ENCODE measurements at places on chromosomes 5 and 9.

- no peak for DNase-seq
Measured at GRCh38 chr9:124228516-124228915, 29.2 kb upstream of the NEK6 start.

DNA sequence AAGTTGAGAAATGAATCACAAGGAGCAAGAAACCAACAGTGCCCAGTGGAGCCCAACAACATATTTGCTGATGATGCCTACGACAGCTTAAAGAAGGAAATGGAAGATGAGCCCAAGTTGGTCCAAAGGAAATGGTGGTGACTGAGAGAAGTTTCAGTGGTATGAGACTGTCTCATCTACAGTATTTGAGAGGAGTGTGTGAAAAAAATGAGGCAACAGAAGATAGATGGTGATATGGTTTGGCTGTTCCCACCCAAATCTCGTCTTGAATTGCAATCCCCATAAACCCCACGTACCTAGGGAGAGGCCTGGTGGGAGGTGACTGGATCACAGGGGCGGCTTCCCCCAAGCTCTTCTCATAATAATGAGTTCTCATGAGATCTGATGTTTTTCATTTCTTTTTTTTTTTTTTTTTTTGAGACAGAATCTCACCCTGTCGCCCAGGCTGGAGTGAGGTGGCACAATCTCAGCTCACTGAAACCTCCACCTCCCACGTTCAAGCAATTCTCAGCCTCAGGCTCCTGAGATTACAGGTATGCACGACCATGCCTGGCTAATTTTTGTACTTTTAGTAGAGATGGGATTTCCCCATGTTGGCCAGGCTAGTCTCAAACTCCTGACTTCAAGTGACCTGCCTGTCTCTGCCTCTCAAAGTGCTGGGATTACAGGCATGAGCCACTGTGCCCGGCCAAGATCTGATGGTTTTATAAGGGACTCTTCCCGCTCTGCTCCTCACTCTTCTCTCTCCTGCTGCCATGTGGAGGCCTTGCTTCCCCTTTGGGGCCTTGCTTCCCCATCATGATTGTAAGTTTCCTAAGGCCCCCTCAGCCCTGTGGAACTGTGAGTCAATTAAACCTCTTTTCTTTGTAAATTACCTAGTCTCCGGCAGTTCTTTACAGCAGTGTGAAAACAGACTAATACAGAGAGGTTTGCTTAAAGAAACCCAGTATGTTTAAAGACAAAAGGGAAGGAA lies 30.2 kb downstream of the EFCAB9 start:
- no peak for DNase-seq

- DNase-seq, result peak; percentile 25
Measured at GRCh38 chr9:22446589-22446949, at the start of gene DMRTA1. Gene DMRTA1, plus strand, starts transcription at chr9:22446824. Its CDS starts 242 bp downstream, at chr9:22447066.

- no peak for DNase-seq
Measured at GRCh38 chr5:141172381-141173204, at the start of gene PCDHB7. Gene PCDHB7, plus strand, starts transcription at chr5:141172644. Its CDS starts 192 bp downstream, at chr5:141172836.

- DNase-seq, result no peak
Measured at GRCh38 chr5:149217803-149218155, 53.9 kb upstream of the AFAP1L1 start.

DNA sequence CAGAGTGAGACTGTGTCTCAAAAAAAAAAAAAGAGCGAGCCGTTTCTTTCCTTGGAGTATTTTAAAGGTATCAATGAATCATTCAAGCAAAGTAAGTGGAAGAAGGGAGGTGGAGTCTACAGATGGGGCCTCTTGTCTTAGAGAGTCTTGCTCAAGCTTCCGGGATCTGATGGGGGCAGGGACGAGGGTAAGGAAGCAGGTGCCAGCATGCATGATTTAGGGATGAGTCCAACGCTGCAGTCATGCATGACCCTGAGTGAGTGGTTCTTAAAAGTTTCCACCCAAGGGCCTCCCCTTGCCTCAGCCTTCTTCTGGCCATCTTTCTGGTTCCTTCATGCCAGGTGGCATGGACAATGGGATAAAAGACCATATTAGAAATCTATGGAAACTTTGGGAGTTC lies 79.6 kb downstream of the MYO10 start:
- DNase-seq, result no peak

GRCh38 chr9:75657015-75657414 lies 233.5 kb upstream of the PCSK5 start:
- no peak for DNase-seq

Data from cortex of kidney (tissue), 1 donor.